Activated CD8-positive, alpha-beta memory T cell treated with anti-CD3 and anti-CD28 coated beads for 4 hours (primary cell): ENCODE measurements at places on chromosomes 7 and 10.

DNA sequence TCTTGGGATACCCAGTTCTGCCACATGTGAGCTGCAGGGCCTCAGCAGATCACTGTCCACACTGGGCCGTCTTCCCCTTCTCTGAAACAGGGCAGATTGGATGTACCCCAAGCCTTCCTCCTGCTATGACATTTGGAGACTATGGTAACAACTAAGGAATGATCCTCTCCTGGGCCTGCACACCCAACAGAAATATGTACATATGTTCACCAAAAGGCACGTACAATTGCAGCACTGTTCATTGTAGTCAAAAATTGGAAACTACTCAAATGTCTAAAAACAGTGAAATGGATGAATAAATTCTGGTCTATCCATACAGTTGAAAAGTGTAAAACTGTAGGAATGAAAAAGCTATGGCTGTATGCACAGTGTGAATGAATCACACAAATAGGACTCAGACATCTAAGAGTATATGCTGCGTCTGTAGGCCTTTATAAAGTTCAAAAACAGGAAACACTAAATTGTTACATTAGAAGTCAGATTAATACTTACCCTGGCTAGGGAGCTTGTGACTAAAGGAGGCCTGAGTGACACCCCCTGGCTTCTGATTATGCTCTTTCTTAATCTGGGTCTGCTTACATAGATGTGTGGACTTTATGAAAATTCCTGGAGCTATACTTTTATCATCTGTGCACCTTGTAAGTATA lies 16.1 kb upstream of the XPNPEP1 start:
- no peak for DNase-seq

DNA sequence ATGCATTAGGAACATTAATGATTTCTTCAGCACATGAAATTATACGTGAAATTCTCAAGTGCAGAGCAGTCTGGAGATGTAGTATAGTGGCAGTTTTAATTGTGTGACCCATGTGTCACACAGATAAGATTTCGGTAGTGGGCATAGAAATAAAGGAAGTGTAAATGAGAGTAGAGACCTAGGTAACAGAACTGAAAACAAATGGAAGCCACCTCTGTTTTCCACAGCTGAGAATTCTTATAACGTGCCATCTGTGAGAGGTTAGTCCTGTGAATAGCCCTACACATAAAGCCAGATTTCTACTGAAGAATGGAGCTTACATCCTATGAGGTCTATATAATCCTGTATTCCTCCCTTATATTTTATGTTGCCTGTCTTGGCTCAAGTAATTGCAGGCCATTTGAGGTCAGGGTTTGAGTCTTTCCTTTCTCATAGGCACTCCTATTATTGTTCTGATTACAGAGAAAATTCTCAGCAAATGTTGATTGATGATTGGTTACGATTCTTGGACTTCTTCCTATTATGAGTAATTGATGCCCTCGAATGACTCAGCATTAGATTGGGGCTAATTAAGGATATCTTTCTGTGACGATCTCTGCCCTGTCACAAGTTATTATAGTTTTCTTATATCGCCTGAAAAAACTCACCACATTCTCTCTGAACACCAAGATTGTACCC lies 258.2 kb downstream of the KIF20B start:
- no peak for DNase-seq

DNA sequence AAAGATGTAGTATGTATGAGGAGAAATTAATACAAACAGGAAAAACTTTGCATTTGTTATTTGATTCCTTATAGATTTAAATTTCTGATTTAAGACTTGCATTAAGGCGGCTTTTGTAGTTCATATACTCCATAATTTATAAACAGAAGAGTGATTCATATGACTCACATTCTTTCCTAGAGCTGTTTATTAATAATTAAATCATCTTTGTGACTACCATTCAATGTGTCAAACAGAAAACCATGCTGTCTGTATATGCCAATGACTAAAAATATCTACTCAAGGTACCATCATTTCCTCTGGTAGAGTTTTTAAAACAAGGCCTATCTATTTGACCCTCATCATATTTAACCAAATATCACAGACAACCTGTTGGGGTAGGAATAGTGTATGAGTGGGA lies 501.7 kb downstream of the PARD3 start:
- DNase-seq = no peak

DNA sequence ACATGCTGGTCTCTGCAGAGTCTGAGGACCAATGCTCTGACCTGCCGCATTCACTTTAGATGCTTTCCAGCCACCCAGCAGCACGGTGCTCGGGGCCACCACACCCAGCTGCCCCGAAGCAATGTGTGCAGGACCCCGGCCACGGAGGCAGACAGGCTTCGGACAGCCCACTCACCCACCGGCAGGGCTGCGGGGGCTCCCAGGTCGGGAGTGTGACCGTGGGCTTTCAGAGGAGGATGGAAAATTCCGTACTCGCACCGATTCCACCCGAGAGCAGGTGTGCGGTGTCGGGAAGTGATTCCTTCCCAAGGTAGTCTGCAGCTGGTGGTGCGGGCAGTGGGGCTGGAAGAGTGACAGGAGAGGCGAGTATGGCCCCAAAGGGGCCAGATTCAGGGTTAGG lies 190.9 kb downstream of the DNAJB6 start:
- DNase-seq = no peak

- DNase-seq = no peak
These were observed 10.7 kb downstream of the IKZF5 start for GRCh38 chr10:122997864-122998263.

- DNase-seq = no peak
These were observed 426.4 kb upstream of the ZMIZ1 start for GRCh38 chr10:78642269-78642816.

- DNase-seq = peak; percentile 28
These were observed 132.6 kb upstream of the PODXL start for GRCh38 chr7:131688738-131689661.

GRCh38 chr7:85021101-85021704 lies 165.7 kb downstream of the SEMA3D start:
- no peak for DNase-seq

DNA sequence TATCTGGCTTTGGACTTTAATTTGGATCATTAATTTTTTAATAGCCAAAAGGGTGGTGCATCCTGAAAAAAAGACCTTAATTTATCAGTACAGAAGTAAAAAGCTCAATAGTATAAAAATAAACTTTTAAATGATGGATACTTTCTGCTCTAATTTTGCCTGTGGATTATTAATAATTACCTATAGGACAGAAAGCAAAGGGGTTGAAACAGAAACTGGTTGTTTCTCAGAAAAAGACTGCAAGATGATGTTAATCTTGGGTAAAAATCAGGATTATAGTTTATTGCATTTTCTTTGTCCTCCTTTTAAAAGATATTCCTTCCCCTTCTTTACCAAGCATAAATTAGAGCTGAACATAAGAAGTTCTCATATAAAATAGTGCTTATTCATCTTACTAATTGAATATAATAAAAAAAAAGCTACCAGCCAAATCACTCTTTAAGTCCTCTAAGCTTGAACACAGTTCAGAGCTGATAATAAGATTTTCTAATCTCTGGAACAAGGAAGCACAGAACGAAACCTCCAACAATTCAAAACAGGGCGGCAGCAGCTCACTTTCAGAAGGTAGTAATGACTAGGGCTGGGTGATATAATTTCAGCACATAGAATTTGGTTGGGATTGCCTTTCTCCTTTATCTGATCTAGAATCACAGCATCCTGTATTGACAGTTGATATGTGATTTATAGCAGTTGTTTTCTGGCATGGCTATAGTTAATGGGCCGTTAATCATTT lies 8.1 kb upstream of the GPR85 start:
- no peak for DNase-seq

DNA sequence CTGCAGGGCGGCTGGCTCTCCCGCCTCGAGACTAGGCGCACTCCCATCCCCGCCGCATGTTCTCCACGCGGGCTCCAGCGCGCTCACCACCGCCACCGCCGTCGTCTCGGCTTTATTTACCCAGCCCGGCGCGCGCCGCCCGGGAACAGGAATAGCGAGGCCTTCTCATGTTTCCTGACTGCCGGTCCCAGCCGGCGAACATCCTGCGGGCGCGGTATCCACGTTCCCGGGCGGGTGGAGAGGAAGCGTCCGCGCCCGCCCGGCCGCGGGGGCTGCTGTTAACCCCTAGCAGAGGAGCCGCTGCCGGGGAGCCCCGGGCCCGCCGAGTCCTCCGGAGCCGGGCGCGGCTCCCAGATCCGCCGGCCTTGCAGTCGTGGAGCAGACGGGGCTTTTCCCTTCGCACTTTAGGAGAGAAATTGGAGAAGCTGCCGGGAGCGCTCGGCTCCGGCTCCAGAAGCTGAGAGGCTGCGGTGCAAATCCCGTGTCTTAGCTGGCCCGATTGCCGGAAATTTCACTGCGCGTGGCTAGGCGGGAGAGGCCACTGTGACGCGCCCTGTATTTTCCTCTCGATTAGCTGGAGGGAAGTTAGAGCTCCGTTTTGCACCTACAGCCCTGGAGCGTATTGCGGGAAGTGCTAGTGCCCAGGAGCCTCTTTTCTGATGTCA lies at the start of gene MKX:
Gene MKX (minus strand): TSS at position 88 of the 665 bp plus-strand sequence. CDS start 2,404 bp downstream, outside the sequence.
- no peak for DNase-seq

- no peak for DNase-seq
These were observed 30.8 kb downstream of the CHCHD3 start for GRCh38 chr7:133051066-133051465.

DNA sequence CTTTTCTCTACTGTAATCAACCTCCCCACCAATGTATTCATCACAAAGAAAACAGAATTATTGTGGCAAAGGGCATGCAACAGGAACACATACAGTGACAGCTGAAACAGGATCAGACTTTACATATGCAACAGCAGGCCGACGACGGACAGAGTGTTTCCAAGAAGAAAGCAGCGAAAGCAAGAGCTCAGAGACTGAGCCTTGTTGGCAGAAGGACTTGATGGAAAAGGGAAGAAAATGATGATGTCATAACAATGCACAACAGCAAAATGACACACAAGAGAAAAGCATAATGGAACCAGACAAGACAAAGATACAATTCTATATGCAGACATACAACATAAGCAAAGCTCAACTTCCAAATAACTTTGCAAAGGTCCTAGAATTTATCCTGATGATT lies 106.5 kb downstream of the ARHGAP12 start:
- no peak for DNase-seq

DNA sequence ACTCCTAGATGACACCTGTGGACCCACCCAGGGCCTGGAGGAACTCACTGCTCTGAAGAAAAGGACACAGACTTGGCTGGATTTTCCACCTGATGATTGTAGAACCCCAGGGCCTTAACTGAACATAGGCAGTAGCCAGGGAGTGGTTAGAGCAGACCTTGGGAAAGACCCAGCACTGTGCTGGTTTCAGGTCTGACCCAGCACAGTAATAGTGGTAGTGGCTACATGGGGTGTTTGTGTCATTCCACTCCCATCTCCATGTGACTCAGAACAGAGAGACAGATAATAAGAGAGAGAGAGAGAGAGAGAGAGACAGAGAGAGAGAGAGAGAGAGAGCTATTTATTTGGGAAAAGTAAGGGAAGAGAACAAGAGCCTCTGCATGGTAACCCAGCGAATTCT lies 239.1 kb upstream of the MEOX2 start:
- DNase-seq = no peak

GRCh38 chr7:101140339-101140699 lies 13.4 kb downstream of the SERPINE1 start:
- DNase-seq = no peak

GRCh38 chr7:159060440-159060839 lies 84.2 kb downstream of the VIPR2 start:
- DNase-seq = no peak

DNA sequence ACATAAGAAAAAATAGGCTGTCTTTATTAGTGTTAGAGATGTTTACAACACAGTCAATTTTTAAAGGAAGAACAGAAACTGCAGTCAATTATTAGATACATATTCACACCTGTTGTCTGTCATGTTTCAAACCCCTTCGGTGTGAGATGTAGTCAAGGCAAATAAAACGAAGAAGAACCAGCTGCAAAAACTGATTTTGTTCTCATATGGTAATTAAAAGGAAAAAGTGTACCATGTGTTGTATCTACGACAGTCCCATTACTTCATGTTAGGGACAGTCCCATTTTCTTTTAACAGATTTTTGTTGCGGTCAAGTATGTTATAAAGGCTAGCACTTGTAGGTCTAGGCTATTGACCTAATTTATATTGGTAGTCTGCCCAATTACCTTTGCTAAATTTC lies 149.4 kb downstream of the LRRN3 start:
- no peak for DNase-seq

DNA sequence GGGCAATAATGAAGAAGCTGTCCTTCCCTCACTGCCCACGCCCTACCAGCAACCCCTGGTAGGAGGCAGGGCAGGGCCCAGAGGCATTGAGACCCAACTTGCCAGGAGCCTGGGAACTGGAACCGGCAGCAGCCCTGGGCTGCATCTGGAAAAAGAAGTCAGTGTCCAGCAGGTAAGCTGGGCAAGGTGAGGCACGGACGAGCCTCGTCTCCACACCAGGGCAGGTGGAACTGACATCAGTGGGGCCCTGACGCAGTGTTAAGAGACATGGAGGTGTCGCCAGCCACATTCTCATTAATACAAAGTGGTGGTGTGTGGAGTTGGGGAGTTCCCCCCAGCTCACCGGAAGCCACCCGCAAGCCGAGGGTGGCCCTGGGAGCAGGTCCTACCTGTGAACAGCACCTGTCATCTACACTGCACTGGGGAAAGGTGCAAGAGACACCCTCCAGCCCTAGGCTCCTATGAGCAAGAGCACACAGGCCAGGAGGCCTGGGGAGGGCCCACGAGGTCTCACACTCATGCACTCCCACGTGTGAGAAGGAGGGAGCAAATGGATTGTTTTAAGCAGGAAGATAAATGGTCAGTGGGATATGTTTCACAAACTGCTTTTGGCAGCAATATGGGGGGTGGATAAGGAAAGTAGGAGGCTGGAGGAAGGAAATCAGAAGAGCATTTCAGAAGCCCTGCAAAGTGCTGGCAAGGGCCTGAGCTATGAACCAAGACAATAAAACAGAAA lies 53.6 kb downstream of the COBL start:
- DNase-seq = no peak

DNA sequence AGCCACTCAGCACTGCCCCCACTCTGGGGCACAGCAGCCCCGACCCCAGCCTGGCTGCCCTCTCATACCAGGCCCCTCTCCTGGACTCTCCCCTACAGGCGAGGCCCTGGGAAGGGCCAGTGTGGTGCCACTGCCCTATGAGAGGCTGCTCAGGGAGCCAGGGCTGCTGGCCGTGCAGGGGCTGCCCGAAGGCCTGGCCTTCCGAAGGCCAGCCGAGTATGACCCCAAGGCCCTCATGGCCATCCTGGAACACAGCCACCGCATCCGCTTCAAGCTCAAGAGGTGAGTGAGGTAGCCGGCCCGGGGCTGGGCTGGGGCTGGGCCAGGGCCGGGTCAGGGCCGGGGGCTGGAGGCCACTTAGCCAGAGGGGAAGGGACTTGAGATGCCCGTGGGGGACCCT lies 64.3 kb downstream of the GTF2IRD1 start:
- no peak for DNase-seq

DNA sequence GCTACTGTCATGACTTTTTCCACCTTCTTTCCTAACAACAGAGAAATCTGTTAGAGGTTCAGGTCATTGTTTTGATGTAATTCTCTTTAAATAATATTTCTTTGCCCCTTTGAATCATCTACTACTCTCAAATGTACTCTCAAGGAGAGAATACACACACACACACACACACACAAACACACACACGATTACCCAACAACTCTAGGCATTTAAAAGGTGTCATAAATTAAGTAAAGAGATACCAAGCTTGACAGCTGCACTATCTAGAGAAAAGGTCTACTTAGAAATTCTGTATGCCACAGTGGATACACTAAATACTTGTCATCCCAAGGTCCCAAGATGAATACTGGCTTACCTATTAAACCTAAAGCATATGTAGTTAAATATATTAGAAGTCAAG lies 4.8 kb downstream of the PANK1 start:
- no peak for DNase-seq

- no peak for DNase-seq
These were observed 371.9 kb downstream of the LRRTM3 start for GRCh38 chr10:67297637-67298181.

- DNase-seq = no peak
These were observed 480.9 kb downstream of the PHTF2 start for GRCh38 chr7:78279457-78279856.
